ENCODE measurements at places on chromosomes 2 and 18.

- no peak for DNase-seq
These were observed 71.8 kb downstream of the NAB1 start for GRCh38 chr2:190720691-190721090.

GRCh38 chr2:37864217-37864616, 60.9 kb upstream of the RMDN2 start:
- DNase-seq, result no peak

GRCh38 chr2:232061265-232061664, 99.8 kb downstream of the DIS3L2 start:
- no peak for DNase-seq

DNA sequence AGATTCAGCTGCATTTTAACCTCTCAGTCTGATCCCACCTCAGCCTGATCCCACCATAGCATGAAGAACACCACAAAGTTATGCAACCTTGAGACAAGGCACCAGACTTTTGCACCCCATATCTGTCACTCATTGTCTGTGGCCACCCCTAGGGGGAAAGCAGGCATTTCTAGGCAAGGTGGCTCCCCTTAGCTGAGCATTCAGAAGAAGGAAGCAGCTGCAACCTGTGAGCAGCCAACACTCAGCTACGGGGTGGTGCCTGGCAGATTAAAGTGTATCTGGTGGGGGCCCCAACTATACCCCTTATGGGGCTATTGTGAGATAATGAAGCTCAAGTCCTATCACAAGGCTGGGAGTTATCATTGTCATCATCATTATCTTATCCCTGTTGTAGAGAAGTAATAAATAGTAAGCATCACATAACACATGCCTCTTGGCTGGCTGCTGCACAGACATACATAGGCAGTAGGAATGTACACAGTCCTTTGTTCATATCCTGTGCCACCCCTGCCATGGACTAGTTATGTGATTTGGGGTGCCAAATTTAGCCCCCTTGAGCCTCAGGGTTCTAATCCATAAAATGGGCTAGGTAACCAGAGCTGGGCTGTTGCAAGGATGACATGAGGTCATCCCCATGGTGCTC, 20.6 kb upstream of the TMEM163 start:
- no peak for DNase-seq

- no peak for DNase-seq
These were observed 404.3 kb downstream of the ZNF521 start for GRCh38 chr18:24947521-24948305.

GRCh38 chr2:113981404-113982134, 91.7 kb downstream of the ACTR3 start:
- DNase-seq, result no peak

- DNase-seq, result peak; percentile 83
These were observed at the start of gene FSIP2 for GRCh38 chr2:185738679-185739472. FSIP2 (plus strand) TSS chr2:185738804; CDS start chr2:185738895, 91 bp downstream.

- no peak for DNase-seq
These were observed 64.1 kb downstream of the BCL2 start for GRCh38 chr18:63255435-63255834.

DNA sequence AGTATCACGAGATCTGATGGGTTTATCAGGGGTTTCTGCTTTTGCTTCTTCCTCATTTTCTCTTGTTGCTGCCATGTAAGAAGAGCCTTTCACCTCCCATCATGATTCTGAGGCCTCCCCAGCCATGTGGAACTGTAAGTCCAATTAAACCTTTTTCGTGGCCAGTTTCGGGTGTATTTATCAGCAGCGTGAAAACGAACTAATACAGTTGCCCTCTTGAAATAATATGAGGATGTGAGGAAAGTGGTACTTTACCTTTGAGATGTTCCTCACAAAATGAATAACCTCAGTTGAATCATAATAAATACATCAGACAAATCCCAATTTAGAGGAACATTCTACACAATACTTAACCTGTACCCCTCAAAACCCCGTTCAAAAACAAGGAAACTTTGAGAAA, 356.4 kb downstream of the CPS1 start:
- no peak for DNase-seq

DNA sequence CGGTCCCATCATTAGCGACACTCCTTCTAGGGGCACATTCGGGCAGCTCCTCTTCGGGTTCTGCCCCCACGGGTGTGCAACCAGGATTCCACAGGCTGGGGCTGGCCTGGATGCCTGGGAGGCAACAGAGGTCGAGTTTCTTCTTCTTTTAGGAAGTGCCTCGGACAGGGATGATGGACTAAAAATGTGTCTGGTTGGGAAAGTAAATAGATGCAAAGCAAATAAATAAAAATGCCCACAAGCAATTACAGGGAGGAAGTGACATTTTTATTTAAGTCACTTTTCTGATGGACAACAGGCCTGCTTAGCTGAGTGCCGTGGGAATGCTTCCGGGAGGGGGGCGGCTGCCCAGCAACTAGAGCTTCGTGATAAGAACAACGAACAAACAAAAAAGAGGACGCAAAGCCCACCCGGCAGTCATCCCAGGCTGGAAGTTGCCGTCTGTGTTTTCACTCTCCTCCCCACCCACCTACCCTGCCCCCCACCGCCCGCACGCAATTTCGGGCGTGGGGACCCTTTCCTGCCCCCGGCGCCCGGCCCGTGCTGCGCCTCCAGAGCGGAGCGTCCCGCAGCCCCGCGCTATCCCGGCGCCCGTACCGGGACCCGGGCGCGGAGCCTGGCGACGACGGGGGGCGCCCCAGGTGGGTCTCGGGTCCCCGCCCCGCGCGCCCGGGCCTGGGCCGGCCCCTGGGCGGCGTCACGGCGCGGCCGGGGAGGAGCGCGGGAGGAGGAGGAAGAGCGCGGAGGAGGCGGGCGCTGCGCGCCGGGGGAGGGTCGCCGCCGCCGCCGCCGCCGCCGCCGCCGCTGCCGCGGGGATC, 412 bp upstream of the NCK2 start:
- peak; percentile 50 for DNase-seq

- DNase-seq, result no peak
These were observed 182.0 kb downstream of the PRKCE start for GRCh38 chr2:45833301-45833967.

- DNase-seq, result no peak
These were observed 68.3 kb downstream of the CRACDL start for GRCh38 chr2:98867539-98868309.

- DNase-seq, result no peak
These were observed 401.9 kb downstream of the HRH4 start for GRCh38 chr18:24862201-24862816.

- no peak for DNase-seq
These were observed 46.1 kb downstream of the NRP2 start for GRCh38 chr2:205728366-205728765.

GRCh38 chr2:30149513-30149912, 2.7 kb downstream of the YPEL5 start:
- DNase-seq, result no peak

DNA sequence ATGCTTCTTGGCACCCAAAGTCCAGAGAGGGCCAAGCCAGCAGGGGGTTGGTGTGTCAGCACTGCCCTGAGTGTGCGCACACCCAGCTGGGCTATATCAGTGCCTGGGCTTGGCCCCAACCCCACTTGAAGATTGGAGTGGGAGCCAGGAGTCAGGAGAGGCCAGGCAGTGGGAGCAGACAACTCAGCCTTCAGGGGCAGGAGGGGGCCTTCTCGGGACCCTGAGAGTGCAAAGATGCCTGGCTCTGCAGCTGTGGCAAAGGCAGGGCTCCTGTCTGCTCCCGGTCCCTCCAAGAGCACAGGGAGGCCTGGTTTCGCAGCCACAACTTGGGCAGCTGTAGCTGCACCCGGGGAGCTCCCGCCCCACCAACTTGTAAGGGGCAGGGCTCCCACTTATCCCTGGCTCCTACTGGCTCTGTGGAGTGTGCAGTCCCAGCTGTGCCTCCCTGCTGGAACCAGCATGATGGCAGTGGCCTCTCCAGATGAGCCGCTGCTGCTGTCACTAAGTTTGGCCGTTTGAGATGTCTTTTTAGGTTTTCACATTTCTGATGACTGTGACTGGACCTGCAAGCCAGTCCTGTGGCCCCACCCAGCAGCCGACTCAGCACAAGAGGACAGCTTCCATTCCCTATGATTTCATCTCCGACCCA, 148.8 kb upstream of the HS6ST1 start:
- DNase-seq, result no peak

GRCh38 chr2:200635251-200635650, 49.4 kb downstream of the AOX1 start:
- DNase-seq, result no peak

GRCh38 chr18:3973191-3973850, 481.8 kb downstream of the DLGAP1 start:
- no peak for DNase-seq

- DNase-seq, result peak; percentile 29
These were observed 903 bp downstream of the KCNG3 start for GRCh38 chr2:42492691-42493467.

DNA sequence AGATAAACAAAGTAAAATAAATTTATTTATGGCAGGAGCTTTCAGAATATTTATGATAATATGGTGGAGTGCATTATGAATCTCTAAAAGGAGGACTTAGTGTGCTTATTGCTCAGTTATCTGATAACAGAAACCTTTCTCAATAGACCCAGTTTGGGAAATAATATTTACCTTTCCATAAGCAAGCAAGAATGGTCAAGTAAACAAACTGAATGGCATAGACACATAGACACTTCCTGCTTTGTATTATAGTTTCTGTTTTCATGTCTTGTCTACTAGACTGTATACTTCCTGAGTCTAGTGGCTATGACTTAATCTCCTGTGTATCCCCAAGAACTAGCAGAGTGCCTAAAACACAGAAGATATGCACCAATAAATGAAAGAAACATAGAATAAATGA, 87.8 kb downstream of the UPP2 start:
- no peak for DNase-seq

DNA sequence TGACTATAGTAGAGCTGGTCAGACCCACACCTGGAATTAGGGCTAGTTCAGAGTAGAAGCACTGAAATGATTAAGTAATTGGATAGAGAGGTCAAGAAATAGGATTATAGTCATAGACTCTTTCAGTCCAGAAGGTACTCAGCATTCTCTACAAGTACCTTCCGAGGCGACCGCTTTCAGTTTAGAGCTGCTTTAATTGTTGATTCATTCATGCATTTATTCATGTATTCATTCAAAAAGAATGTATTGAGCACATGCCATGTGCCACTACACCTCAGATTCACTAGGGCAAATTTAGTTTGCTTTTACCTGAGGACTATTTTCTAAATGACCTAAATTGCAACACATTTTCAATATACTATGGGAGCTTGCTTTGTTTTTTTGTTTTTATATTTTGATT, 48.7 kb downstream of the CRIM1 start:
- DNase-seq, result no peak

GRCh38 chr18:33812186-33812585, 234.2 kb downstream of the ASXL3 start:
- peak; percentile 43 for DNase-seq

DNA sequence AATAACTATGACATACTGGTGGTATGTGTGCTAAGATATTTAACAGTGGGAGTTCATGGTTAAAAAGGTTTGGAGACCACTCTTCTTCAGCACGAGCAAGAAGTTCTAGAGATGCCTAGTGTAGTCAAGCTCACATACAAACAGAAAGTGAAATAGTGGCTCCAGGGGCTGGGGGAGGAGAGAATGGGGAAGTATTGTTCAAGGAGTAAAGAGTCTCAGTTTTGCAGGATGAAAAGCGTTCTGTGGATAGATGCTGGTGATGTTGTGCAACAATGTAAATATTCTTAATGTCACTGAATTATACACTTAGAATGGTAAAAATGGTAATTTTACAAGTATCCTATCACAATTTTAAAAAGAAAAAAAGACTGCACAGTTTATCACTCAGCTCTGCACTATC, 29.0 kb upstream of the EPAS1 start:
- no peak for DNase-seq

Data from left colon (tissue), 2 donors.